ENCODE measurements at places on chromosomes 7 and 10. TPM values are rescaled to one million over a fixed set of nuclear protein-coding genes. Genes with fewer than 3 reads are reported as not detected.
A peak's percentile ranks its signal among the peaks of the same experiment; 100 is the strongest.

DNA sequence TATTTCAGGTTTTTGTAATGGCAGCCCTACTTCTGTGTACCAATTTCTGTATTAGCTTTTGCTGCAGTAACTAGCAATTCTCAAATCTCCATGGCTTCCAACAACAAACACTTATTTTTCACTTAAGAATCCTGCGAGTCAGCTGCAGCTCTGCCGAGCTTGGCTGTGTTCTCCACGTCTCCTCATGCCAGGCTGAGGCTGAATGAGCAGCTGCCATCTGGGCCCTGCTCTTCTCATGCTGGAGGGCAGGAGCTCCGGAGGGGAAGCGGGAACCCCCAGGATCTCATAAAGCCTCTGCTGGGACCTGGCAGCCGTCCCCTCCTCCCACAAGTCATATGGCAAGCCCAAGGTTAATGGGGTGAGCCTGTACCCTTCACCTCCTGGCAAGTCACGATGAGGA, 591.1 kb downstream of the SDK1 start:
- DNase-seq: no peak

- no peak for DNase-seq
These were observed 189.5 kb downstream of the DIP2C start for GRCh38 chr10:499991-500390.

DNA sequence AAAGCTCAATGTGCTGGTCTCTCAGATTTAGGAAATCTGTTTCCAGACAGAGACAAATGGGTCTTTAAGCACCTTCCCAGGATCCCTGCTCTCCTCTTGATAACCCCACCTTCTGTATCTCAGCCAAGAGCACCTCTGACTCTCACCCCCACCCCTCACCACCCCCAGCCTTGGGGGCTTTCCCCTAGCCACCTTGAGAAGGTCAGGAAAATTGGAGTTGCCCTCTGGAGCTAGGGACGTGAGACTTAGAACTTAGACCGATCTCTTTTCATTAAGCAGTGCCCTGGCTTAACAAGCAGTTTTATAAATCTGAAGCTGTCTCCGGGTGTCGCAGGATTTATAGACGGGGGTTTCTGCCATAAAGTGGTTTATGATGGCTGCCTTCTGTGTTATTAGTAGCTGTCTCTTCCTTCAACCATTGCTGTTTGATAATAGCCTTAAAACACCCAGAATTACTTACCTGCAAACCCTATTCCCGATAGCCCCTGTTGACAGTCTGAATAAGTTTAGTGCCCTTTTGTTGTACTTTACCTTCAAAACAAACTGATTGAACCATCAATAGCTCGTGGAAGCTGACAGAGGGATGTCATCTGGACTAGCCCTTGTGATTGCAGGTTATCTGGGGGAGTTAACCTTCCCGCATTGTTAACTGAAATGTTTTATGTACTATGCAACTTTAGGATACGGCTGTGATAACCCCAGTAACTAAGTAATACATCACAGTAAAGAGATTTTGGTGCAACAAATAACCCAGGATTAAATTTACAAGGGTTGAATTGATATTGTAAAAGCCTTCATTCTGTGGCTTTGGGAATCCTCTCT, 621.5 kb downstream of the LRMDA start:
- DNase-seq: no peak

GRCh38 chr10:106185951-106186350, 978.6 kb downstream of the SORCS1 start:
- no peak for DNase-seq

DNA sequence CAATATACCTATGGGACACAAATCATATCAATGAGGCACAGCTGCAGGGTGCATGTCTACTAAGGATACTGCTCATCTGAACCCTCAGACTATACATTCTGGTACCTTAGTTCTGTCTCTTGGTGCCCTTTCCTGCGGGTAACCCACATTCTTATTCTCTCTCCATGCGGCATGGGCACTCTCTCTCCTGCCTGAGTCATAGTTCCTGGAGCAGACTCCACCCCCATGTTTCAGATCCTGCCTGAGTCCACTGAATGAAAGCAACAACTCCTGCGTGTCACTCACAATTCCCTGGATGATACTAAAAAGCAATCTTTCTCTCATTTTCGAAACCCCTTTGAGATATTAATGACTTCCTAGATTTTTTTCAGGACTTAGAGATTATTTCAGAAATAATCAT, 653.1 kb upstream of the C7orf33 start:
- no peak for DNase-seq

- no peak for DNase-seq
These were observed 223.1 kb downstream of the FGFR2 start for GRCh38 chr10:121375172-121375571.

GRCh38 chr7:74027683-74028320, at the start of gene ELN:
TSS of gene ELN (plus strand) at chr7:74028173. CDS start at chr7:74028188, 15 bp downstream.
- peak; percentile 91 for DNase-seq

DNA sequence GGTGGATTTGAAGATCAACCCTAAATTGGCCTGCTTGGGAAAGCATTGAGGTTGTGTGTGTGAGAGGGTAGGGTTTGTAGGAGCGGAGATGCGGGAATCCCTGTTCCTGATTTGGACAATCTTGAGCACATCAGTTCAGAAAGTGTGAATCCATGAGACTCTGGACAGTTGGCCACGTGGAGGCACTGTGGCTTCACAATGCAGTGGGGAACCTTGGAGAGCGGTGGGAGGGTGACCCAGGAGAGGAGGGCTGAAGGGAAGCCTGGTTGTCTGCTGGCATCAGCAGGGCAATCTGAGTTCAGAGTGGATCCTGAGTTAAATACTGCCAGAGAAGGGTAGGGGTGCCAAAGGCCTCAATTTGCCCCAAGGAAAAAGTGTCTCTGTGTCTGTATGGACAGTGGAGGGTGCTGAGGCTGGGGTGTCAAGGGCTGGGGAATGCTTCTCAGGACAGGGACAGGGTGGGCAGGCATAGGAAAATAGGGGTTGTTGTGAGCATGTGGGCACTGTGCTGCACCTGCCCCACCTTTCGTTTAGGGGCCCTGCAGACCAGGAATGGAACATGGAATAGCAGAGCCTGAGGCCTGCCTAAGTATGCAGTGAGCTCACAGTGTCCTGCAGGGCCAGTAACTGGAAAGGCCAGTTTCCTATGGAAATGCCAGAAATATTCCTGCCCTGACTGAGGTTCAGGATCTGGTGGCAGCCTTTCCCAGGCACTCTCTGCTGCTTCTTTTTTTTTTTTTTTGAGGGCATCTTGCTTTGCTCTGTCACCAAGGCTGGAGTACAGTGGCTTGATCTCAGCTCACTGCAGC, 162.9 kb upstream of the PRSS58 start:
- DNase-seq: no peak

GRCh38 chr10:122168598-122169394, 102.3 kb upstream of the BTBD16 start:
- DNase-seq: no peak

DNA sequence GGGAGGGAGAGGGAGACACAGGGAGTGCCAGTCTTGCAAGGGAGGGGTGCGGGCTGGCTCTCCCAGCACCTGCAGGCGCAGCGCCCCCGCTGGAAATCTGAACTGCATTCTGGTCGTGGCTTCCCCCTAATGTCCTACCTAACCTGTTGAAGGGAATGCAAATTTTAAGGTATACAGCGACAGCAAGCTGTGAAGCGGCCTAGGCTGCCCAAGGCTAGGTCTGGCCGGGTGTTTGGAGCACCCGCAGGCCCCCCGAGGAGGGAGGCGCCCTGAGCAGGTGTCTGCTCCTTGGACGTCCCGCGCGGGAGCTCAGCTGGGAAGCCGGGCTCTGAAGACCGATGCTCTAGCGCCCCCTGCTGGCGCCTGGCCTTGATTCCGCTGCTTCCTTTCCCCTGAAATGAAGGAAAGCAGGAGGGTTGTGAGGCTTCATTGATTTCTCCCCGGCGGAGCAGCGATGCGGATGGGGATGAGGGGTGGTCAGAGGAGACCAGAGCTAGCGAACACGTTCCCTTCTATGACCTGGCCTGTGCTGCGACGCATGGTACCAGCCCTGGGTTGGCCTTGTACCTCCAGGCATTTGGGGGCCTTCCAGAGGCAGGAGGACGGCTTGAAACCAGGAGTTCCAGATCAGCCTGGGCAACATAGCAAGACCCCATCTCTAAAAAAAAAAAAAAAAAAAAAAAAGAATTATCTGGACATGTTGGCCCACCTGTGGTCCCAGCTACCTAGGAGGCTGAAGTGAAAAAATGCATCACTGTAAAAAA, 601.3 kb downstream of the GALNT17 start:
- peak; percentile 91 for DNase-seq

DNA sequence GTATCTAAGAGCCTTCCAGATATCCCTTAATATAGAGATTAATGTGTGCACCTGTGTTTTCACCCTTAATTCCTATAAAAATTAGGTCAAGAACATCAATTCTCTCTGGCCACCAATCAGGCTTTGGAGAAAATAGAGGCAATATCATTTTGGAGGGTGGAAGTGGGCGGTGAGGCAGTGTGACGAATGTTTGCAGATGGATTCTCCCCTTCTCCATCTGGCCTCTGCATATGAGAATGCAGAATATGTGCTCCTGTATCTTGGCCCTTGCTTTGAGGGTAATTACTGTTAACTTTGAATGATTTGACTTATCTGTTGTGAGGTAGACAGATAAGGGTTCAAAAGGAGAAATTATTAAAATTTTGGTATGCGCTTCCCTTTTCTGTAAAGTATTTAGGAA, 304.0 kb upstream of the NPSR1 start:
- no peak for DNase-seq

- no peak for DNase-seq
These were observed 816.4 kb downstream of the GRM8 start for GRCh38 chr7:126436213-126436868.

DNA sequence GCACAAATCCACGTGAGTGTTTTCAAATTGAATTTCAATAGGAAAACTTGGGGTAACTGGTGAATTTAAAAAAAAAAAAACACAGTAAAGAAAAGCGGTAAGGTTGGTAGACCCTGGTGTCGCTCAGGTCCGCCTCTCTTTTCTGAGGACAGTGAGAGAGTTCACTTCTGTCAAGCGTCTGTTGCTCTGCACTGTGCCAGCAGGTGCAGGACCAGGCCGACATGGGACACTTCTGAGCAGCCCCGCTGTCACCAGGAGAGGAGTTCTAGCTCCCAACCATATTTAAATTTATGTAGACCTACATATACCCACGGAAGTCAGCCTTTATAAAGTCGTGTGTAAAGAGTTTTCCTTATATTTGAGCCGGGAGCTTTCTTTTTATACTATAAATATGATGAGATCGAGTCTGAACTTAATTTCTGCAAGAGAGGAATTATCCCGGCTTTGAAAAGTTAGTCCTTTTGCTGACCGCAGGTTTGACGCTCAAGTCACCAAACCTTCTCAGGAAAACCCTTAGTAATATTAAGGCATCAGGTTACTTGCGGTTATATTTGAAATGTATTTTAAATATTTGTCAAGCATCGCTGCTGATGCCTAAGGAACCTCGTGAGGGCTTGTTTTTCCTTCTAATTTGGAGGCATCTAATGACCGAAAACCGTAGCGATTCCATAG, 531 bp downstream of the IKZF1 start:
- no peak for DNase-seq

GRCh38 chr7:132255115-132255797, 321.0 kb downstream of the PLXNA4 start:
- no peak for DNase-seq

- DNase-seq: no peak
These were observed 113.8 kb upstream of the EGFR start for GRCh38 chr7:54904986-54905385.

The AS3MT gene
- 4.8 TPM for polyA plus RNA-seq

The KEL gene
- polyA plus RNA-seq: 1.2 TPM

The JAKMIP3 gene
- 0.72 TPM for polyA plus RNA-seq

The MMRN2 gene
- polyA plus RNA-seq: not detected

The ANKRD7 gene
- not detected for polyA plus RNA-seq

The POLR2J2 gene
- polyA plus RNA-seq: 2.1 TPM

The CYP2C18 gene
- 0.32 TPM for polyA plus RNA-seq

The TUBAL3 gene
- not detected for polyA plus RNA-seq

The MKX gene
- 3.3 TPM for polyA plus RNA-seq
